ENCODE measurements at places on chromosomes 6 and 20.

GRCh38 chr20:3031524-3032147, 11.8 kb upstream of the GNRH2 start:
- DNase-seq: no peak

DNA sequence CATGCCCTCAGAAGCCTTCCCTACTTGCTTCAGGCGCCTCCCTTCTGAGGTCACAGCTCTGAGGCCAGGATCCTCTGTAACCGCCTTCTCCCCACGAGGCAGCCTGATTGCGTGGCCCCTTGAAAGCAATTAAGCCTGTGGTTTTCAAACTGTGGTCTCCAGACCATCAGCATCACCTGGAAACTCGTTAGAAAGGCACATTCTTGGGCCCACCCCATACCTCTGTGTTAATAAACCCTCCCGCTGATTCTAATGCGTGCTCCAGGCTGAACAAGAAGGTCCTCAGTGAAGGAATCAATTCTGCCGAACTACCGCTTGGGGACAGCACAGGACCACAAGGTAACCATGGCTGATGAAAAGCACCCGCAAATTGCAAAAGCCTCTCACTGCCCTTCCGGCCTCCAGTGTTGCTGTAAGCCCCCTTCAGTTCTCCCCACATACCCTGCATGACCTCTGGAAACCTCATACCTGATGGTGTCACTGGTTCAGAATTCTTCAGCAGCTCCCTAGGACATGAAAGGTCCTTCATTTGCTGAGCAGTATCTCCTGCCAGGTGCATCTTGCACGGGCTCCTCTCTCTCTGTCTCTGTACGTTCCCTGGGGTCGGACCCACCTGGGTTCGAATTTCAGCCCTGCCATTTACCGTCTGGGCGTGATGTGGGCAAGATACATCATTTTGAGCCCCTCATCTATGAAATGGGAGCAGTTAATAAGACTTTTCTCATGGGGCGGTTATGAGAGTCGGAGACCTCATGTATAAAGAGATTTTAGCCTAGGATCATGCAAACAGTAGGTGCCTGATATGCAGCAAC, 93.3 kb upstream of the RNF24 start:
- DNase-seq: no peak

DNA sequence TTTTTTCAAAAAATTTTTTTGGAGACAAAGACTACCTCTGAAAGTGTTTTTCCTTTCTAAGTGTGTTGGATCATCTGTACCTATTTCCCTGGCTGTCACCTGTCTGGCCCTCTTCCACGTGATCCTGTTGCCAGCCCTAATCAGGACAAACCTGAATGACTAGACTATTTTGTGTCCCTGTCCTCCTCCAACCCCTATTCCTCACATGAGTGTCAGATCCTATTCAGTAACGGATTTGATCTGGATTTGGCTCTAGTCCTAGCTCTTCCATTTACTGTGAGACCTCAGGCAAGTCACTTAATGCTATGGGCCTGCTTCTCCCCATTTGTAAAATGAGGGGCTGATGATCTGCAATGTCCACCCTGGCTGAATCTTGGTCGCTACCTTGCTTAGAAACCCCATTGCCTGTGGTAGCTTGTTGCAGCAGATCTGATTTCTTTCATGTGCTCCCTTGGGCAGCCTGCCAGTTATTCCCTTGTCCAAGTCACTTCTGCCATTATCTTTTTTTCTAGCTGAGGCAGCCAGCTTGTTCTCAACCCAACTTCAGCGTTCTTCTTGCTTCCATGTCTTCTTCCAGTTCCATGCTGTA, 4.8 kb downstream of the PHF20 start:
- DNase-seq: no peak

DNA sequence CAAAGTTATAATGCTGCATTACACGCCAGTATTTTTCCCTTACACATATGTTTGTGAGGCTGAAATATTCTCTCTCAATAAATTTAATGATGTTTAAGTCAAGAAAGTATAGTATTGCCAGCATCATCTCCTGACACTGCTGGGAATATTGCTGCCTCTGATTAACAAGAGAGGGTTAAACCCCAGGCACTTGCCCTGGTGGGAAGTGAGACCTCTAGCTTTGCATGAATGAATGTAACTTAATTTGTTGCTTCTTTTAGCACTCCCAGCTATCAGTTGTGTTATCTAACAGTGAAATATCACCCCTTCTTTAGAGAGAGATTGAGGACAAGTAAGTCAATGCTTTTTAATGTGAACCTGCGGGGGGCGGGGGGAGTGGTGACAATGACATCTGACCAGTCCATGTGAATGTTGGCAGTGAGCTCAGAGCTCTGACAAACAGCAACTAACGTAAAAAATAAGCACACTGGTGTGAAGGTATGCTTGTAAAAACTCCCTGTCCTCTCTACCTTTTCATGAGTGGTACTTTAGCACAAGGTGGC, 9.8 kb downstream of the FOXA2 start:
- no peak for DNase-seq

DNA sequence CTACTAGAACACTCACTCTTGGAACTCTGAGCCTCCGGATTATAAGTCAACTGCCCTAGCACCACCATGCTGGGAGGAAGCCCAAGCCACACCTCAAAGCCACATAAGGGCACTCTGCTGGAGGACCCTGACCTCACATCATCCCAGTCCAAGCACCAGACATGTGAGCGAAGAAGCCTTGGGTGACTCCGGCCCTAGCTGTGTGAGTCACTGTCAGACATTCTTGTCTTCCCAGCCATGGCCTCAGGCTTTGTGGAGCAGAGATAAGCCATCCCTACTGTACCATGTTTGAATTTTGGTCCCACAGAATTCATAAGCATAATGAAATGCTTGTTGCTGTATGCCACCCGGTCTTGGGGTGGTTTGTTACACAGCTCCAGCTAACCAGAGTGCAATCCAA, 247.7 kb downstream of the SOD2 start:
- DNase-seq: no peak

GRCh38 chr6:74439123-74439811, 743.3 kb downstream of the CD109 start:
- no peak for DNase-seq

DNA sequence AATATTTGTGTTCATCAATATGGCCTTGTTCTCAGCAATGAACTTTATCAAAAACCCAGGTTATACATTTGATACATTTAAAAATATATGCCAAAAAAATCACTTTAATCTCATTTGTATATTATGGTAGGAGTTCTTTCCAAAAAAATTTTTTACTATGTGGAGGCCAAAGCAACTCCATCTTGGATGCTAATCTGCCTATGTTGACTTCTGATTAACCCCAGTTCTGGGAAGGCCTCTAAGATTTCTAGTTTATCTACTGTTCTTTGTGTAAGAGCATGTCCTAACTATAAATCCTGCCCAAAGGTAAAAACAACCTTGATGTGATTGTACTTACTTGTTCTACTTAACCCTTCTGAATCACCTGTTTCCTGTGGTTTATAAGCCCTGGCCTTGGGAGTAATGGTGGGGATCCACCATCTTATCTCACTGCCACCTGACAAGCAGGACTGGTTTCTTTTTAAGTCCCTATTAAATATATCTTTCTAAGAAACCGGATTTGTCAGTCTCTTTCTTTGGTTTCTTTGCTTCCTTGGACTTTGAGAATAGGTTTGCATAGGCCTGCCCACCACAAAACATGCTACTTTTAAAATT, 46.7 kb downstream of the RNGTT start:
- DNase-seq: no peak

- no peak for DNase-seq
These were observed 91.6 kb downstream of the PRL start for GRCh38 chr6:22205266-22205665.

GRCh38 chr6:141618180-141618581, 514.5 kb upstream of the GJE1 start:
- no peak for DNase-seq

DNA sequence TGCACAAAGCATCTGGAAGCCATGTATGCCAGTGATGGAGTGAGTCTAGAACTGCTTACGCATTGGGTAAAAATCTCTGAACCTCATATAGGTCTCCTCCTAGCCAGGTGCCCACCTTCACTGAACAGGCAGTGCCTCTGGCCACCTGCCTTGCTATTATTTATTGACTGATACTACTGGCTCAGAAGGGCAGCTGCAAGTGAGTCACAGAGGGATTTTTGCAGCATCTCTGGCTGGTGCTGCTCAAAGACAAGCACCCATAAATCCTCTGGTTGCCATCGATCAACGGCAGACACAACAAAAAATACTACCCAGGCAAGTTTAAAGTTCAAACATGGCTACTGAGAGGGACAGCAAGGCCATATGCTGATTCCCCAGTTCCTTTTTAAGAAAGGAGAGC, 279.4 kb downstream of the UBE3D start:
- DNase-seq: no peak

- DNase-seq: no peak
These were observed 216.8 kb downstream of the TAF4 start for GRCh38 chr20:61848851-61849250.

DNA sequence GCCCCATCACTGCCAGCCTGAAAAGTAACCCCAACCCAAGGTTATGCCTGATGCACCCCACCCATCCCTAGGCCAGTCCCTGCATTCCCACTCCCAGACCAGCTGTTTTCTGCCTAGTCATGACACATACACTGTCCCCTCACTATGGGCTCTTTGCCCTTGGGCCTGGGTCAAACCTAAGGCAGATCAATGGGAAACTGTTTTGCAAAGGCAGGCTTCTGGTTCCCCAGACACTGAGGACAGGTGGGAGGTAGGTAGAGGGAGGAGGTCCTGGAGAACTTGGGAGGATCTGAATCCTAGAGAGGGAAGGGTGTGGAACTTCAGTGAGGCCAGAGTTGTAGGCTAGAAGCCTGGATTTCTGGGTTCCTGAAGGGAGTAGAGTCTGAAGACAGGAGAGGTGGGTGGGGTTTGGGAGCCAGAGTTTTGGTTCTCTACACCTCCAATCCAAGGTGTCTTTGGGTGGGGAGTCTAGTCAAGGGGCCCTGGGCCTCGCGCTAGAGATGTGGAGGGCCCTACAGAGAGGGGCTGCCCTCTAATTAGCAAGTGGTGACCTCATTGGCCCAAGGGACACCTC, 2.0 kb downstream of the CLIC1 start:
- no peak for DNase-seq

- DNase-seq: no peak
These were observed 142.4 kb upstream of the SLC24A3 start for GRCh38 chr20:19070026-19070425.

- DNase-seq: no peak
These were observed 77.1 kb upstream of the CDYL start for GRCh38 chr6:4698901-4699659.

GRCh38 chr6:157498817-157499216, 117.8 kb downstream of the ZDHHC14 start:
- DNase-seq: no peak

GRCh38 chr20:41456351-41456750, 89.7 kb upstream of the EMILIN3 start:
- no peak for DNase-seq

- DNase-seq: no peak
These were observed 25.7 kb downstream of the KCNK5 start for GRCh38 chr6:39203436-39204159.

- no peak for DNase-seq
These were observed 968.7 kb upstream of the CITED2 start for GRCh38 chr6:140343128-140343527.

DNA sequence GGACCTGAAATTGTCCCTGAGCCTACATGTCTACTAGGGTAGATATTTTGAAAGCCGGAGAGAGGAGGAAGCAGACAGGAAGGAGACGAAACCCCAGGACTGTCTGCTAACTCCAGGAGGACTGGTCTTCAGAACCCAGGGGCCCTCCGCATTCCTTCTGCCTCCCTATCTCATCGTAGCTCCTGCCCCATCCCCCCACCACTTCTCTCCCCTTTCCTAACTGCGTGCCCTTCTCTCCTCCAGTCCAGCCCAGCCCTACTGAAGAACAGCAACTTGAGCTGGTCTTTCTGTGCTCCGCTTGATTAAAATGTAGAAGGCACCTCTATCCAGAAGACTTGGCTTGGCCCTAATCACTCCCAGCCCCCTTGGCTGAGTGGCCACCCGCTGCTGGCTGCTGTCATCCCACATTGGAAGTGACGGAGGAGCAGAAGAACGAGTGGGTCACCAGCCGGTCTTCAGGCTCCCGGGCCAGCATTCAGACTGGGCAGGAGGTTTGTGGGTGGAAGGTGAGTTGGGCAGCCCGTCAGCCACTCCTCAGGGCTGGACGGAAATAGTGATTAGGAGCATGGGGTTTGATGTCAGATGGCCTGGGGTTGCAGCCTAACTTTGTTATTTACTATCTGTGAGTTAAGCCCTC, 28.8 kb upstream of the ANGPT4 start:
- DNase-seq: no peak

DNA sequence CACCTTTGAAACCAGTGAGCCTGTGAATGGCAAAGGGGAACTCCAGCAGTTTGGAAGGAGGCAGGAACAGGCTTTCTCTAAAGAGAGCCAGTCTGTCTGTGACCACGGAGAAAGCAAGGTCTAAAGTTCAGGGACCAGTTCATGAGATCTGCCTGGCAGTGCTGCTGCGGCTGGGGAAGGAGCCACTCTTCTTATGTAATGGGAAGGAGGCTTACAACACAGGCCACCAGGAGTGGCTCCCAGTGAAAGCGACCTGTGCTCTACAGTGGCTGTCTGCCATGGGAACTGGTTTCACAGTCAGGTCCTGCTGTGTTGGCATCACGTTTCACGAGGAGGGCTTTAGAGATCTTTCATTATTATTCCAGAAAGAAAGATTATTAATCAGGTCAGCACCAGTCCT, 291.9 kb upstream of the PRDM1 start:
- DNase-seq: no peak

DNA sequence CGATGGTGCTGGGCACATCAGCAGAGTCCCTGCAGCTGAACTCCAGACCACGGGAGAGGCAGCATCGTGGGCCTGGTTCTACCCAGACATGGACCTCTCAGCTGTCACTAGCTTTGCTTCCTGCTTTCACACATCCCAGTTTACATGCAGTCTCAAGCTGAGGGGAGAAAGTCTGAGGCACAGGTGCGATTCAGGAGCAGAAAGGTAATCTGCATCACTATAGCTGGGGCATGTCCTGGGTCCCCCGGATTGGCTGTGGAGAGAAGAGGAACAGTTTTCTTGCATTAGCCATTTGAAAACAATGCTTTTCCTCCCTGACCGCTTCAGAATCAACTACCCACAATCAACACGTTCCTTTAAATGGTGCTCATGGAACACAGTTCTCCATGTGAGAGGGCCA, 59.9 kb downstream of the PLAGL1 start:
- no peak for DNase-seq

- no peak for DNase-seq
These were observed 32.0 kb downstream of the GNAS-AS1 start for GRCh38 chr20:58818586-58819285.

DNA sequence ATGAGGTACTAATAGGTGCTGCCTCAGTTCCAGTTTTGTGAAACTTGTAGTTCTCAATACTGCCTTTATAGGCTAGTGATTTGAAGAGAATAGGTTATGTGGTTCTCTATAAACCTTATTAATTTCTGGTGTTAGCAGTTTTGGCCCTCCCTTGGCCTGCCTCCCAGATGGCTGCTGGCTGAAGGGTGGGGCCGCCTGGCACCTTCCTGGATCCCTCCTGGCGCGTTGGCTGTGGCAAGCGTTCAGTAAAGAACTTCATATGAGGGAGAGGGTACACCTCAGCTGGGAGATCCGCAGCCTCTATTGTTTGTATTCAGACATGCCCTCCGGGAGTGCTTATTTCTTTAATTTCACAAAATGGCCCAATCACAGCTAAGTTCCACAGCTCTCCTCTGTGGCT, 51.9 kb downstream of the FAM120B start:
- no peak for DNase-seq

GRCh38 chr6:73079978-73080377, 145.3 kb downstream of the KHDC1L start:
- no peak for DNase-seq

- no peak for DNase-seq
These were observed 245.1 kb downstream of the FOXA2 start for GRCh38 chr20:22339091-22339881.

Measured in stimulated activated CD8-positive, alpha-beta memory T cell treated with anti-CD3 and anti-CD28 coated beads, Interleukin-4, amount 100 ng/mL, for 1 hour (primary cell).